ENCODE measurements at places on chromosomes 7 and 10.

GRCh38 chr7:122310119-122311021 is 5.8 kb upstream of the FEZF1 start:
- no peak for DNase-seq

GRCh38 chr7:80781146-80781545 is 137.7 kb downstream of the SEMA3C start:
- DNase-seq: no peak

DNA sequence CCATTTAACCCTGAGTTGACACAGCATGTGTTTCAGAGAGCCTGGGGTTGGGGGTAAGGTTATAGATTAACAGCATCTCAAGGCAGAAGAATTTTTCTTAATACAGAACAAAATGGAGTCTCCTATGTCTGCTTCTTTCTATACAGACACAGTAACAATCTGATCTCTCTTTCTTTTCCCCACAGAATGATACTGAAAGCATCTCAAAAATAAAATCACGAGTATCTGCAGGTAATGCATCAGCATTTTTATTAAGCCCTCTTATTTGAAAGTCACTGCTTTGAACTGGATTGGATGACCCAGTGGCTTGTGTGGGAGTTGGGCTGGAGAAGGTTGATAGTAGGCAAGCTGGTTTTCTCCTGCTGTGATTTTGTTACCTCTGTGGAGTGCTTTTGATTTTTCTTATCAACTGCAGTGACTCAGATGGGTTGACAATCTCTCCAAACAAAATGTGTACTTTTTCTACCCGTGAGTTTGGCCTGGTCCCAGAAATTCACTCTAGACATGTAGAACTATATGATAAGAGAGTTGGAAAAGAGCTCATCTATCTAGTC is 253.5 kb upstream of the PRKCQ start:
- DNase-seq: no peak

DNA sequence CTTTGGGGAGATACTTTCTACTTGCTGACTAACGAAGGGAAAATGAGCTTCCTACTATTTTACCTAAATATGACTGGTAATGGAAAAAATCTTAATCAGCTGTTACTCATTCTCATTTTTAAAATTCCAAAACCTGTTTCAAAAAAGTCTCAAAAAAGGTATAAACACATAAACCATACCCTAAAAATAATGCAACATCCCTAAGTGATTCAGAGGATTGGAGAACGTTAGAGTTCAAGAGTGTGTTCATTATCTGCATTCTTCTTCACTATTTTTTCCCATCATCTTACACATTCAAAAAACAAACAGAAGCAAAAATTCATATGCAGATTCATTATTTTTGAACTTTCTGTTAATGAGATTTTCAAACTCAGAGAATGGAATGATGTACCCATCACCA is 150.4 kb upstream of the GNAI1 start:
- DNase-seq: no peak

GRCh38 chr10:90960355-90960814 is 39.5 kb upstream of the ANKRD1 start:
- no peak for DNase-seq

GRCh38 chr7:92695308-92696261 is 105.4 kb upstream of the FAM133B start:
- DNase-seq: no peak

- no peak for DNase-seq
Observed at GRCh38 chr7:128137181-128137580, 103.9 kb upstream of the LEP start.

DNA sequence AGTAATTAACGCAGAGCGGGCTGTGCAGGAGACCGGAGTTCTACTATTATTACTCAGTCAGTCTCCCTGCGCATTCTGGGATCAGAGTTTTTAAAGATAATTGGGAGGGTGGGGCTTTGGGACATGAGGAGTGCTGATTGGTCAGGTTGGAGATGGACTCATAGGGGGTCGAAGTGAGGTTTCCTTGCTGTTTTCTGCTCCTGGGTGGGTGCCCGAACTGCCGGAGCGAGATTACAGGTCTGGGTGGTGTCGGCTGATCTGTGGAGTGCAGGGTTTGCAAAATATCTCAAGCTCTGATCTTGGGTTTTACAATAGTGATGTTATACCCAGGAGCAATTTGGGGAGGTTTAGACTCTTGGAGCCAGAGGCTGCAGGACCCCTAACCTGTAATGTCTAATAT is 3.9 kb upstream of the LRRC27 start:
- DNase-seq: no peak

DNA sequence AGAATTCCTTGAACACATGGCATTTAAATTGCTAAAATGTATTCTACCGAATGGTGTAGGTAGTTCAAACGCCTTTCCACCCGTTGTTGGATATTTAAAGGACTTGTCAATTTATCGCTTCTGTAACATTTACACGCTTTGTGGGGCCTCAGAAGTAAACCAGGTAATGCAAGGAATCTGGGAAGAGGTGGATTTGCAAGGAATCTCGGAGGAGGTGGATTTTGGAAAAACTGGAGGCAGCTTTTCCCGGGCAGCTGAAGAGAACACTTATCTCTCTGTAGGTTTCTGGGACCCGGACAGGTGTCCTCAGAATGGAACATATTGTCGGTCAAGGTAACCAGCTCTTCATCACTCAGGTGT is 592 bp upstream of the MAPK8 start:
- DNase-seq: no peak

- no peak for DNase-seq
Observed at GRCh38 chr10:14926061-14926470, 27.8 kb downstream of the DCLRE1C start.

GRCh38 chr7:124074007-124074406 is 41.1 kb upstream of the TMEM229A start:
- no peak for DNase-seq

DNA sequence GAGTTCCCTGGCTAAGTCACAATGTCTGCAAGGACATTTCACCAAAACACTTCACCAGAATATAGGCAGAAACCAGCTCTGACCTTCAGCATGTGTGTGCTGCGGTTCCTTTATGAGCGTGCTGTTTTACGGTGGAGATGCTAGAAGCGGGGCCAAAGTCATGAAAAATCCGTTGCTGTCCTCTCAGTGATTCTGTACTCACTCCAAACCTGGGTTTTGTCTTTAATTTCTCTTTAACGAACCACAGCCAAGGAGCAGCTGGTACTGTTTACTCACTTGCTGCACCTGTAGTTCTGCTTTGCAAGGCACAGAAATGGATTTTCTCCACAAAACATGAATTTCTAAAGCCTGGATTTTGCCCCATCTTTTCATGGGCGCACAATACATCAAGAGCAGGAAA is 639.9 kb downstream of the PHTF2 start:
- no peak for DNase-seq

- no peak for DNase-seq
Observed at GRCh38 chr10:63373176-63373575, 92.6 kb downstream of the JMJD1C start.

- DNase-seq: no peak
Observed at GRCh38 chr10:71081912-71082311, 130.5 kb upstream of the UNC5B start.

- DNase-seq: no peak
Observed at GRCh38 chr7:10128748-10129147, 844.9 kb upstream of the PHF14 start.

DNA sequence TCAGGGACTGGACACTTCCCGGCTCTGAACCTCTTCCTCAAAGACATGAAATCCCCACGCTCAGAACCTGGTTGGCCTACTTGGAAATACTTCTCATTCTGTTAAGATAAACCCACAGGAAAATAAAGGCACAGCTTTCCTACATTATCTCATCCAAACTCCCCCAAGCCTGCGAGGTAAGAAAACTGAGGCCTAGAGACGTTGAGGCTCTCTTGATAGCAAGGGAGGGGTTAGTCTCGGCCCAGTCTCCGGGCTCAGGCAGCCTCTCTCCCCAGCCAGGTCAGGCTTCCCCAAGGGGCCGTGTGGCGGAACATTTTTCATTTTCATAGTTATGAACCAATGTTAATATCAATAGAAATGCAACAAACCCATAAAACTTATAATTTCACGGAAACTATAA is 4.6 kb upstream of the EIF3B start:
- DNase-seq: no peak

GRCh38 chr10:68096913-68097516 is 12.3 kb upstream of the MYPN start:
- DNase-seq: no peak

DNA sequence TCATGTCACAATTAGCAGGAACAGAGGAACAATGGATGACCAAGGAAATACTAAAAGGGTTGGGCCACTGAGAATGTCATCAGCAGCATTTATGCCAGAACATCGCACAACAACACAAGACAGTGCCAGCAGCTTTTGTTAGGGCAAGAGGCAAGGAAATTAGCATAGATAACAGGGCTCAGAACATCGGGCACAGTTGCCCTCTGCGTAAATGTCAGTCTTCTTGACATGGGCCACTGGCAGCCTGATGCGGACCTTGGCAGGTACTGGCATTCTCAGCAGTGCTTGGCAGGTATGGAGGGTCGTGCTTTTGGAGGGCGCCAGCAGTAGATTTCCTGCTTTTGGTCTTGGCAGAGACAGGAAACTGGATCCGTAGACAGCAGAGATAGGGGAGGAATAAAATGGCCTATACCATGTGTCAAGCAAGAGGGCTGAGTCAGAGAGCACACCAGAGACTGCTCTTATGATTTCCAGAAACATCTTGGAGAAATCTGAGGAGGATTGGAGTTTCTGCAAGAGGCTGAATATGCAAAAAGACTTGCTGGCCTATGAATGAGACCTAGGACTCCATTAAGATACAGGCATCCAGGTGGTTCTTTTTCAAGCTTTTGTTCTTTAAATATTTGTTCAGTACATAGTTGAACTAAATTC is 371.5 kb upstream of the MTPN start:
- DNase-seq: no peak

GRCh38 chr10:131195558-131196159 is 115.9 kb downstream of the TCERG1L start:
- DNase-seq: no peak

DNA sequence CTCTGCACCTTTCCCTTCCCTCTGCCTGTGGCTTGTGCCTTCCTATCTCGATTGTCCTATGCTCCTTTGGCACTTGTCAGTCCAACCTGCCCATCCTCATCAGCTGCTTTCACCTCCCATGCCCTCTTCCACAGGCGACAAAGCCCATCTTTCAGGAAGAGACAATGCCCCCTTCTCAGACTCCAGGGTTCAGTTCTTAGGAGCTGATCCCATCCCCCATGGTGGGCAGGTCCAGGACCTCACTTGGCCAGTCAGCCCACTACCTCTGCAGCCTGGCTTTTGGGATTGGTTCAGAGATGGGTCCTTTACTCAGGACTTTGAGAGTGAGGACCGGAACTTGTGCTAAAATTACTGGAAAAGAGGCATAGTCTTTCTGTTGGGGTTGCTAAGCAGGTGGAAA is 74.0 kb upstream of the NANOS1 start:
- DNase-seq: no peak

- DNase-seq: no peak
Observed at GRCh38 chr7:103547451-103548284, 101.7 kb upstream of the SLC26A5 start.

DNA sequence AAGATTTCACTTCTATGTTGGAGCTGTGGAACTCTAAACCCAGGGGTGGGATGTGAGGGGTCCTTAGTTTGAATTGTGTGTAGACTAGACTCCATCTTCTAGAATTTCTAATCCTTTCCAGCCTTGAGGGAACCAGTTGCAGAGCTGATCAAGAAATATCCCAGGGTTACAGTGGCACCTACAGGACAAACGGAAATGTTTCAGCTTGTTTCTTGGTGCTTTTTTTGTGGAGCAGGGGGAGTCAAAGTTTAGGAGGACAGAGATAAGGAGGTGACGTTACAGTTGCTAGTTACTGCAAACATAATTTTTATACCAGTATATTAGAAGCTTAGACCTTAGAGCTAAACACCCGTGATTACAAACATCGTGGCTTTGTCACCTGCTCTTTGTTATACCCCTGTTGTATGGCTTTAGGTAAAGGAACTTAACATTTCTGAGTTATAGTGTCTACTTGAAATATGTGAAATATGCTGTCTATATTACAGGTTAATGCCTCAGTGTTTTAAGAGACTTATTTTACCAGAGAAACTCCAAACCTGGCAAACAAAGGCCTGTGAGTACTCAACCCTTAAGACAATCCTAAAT is 84.5 kb upstream of the DYNC1I1 start:
- no peak for DNase-seq
